ENCODE measurements at places on chromosomes 1 and 21.

DNA sequence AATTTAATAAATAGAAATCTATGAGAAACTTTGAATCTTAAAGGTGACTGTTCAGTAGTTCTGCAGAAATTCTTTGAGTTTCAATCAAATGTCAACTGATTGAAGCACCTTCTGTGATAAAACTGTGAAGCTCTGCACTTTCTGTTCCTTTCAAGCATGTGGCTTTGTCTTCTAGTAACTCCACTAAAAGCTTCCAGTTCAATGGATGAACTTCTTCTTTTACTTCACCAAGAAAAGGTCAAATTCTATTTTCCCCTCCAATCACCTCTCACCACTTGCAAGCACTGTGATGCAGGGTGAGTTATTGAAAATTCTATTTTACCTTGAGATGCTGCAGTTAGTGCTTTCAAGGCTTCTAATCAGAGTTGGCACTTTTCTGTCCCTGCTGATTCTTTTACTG is 515.3 kb upstream of the B3GALT2 start:
- no peak for DNase-seq

DNA sequence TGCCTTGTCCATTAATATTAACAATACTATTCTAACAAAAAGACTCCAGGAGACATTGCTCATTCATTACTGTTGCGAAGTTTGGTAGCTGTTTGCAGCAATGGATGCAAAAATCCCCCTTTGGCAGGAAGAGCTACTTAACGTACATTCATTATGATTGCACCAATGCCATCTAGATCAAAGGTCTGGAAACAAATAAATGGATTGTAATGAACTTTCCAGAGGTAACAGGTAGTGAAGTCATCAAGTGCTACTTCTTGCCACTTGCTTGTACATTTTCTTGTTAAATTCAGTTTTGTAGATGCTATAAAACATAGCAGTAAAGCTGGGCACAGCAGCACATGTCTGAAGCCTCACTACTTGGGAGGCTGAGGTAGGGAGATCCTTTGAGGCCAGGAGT is 93.9 kb downstream of the DDAH1 start:
- DNase-seq: no peak

- DNase-seq: no peak
These were observed 27.3 kb upstream of the GLIS1 start for GRCh38 chr1:53766194-53766742.

GRCh38 chr1:153000294-153000693 is 1.3 kb upstream of the SPRR3 start:
- no peak for DNase-seq

DNA sequence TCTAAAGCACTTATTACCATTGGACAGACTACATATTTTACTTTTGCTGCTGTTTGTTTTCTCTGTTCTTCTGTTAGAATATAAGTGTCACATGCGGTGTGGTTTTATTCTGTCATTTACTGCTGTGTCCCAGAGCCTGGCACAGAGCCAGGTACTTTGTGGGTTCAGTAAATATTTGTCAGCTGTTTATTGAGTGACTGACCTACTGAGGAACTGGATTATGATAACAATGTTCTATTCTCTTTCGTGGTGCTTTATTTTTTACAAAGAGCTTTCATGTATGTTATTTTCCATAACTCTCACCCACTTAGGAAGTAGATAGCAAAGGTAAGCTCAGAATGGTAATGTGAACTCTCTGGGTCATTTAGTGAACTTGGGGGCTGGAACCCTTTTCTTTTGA is 118.8 kb downstream of the RWDD3 start:
- no peak for DNase-seq

DNA sequence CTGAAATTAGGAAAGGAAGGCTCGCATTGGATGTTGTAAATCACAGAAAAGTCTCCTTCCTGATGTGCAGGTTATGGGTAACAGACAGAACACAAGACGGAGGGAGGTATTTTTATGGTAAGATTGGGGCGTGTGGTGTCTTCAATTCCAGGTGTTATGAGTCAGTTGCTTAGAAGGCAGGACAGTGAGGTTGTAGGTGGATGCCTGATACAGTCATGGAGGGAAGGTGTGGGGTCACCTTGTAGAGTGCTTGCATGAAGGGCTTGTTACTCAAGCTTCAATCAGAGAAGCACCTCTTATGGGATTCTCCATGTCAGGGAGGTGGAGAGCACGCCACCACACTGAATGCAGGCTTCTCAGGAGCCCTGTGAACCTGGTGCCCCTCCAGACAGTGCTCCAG is 63.1 kb downstream of the C1orf21 start:
- no peak for DNase-seq

GRCh38 chr1:235876402-235876841 is 9.7 kb upstream of the LYST start:
- DNase-seq: no peak

DNA sequence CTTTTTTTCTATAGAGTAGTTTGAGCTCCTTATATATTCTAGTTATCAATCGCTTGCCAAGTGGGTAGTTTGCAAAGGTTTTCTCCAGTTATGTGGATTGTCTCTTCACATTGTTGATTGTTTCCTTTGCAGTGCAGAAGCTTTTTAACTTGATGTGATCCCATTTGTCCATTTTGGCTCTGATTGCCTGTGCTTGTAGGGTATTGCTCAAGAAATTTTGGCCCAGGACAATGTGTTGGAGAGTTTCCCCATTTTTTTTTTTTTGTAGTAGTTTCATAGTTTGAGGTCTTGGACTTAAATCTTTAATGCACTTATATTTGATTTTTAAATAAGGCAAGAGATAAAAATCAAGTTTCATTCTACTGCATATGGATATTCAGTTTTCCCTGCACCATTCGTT is 774.8 kb upstream of the ADAMTS5 start:
- no peak for DNase-seq

Measured in Ammon's horn (tissue), 1 donor.